Stomach (tissue), 19 donors: ENCODE measurements at places on chromosomes 12 and 14. TPM values are rescaled to one million over a fixed set of nuclear protein-coding genes. Genes with fewer than 3 reads are reported as not detected.

The LHX5 gene
- not detected for total RNA-seq

The RILPL2 gene
- total RNA-seq: 2.0 TPM

The EFS gene
- 5.5 TPM for total RNA-seq

The DNAI7 gene
- total RNA-seq: not detected

The TRMT5 gene
- 2.0 TPM for total RNA-seq

The ASB2 gene
- total RNA-seq: 9.6 TPM

The AVPR1A gene
- not detected for total RNA-seq

The OTX2 gene
- total RNA-seq: not detected

The CAPS2 gene
- total RNA-seq: 74.7 TPM

The CLEC9A gene
- total RNA-seq: not detected

The TEAD4 gene
- total RNA-seq: 7.9 TPM

The KRT1 gene
- total RNA-seq: not detected

GRCh38 chr12:93982771-93983315, 165.5 kb upstream of the PLXNC1 start:
- peak; percentile 68 for DNase-seq

GRCh38 chr12:76049575-76050251, 18.1 kb upstream of the PHLDA1 start:
- DNase-seq: no peak

- DNase-seq: no peak
Observed at GRCh38 chr14:100573002-100573756, 14.0 kb downstream of the BEGAIN start.

GRCh38 chr14:101962503-101962874, 1.9 kb upstream of the DYNC1H1 start:
- DNase-seq: peak; percentile 84

DNA sequence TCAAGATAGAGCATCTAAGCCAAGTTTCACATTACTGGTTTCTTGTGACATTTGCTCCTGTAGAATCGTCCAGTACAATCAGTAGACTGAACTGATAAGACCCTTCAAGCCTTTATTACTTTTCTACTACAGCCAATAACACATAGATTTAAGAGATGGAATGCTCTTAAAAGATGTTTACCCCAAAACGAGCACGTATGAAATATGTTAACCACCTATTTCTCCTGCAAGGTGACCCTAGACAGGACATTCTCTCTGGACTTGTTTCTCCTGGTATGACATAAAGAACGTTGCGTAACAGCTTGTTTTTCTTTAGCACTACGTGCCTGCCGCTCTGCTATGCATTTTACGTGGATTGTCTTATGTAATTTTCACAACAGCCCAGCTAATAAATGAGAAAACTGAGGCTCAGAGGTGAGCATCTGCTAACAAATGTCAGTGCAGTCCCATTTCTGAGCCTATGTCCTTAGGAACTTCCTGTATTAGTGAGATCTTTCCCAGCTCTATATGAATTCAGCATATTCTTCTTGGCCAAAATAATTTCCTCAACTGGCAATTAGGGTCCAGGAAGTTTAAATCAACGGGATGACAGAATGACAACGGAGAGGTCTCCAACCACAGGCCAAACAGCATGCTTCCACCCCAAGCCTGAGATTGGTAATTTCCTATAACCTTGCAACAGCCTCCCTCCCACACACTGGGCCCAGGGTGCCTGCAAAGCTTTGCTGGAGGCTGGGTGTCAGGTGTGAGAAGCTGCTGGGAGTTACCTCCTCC, 3.7 kb downstream of the NFKBIA start:
- DNase-seq: no peak

DNA sequence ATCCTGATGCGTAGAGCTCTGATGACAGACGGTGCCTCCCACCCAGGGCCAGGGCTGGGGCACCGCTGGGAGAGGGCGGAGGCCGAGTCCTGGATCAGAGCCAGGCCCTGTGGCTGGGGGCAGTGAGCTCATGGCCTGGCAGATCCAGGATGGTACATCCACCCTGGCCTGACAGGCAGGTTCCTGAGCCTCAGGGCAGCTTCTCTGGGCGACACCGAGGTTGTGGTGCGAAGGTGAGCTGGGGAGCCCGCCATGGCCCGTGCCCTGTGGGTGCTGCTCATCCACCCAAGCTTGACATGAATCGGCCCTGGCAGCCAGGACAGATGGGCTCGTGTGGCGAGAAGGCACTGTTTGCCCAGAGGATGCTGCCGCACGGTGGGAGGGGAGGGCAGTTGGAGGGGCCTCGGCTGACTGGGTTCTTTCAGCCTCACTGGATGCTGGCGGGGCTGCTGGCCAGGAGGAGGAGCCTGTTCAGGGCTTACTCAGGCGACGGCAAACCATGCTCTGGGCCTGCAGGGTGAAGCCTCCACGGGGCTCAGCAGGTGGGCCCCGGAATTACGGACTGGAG, 16.6 kb downstream of the LRTM2 start:
- DNase-seq: no peak

DNA sequence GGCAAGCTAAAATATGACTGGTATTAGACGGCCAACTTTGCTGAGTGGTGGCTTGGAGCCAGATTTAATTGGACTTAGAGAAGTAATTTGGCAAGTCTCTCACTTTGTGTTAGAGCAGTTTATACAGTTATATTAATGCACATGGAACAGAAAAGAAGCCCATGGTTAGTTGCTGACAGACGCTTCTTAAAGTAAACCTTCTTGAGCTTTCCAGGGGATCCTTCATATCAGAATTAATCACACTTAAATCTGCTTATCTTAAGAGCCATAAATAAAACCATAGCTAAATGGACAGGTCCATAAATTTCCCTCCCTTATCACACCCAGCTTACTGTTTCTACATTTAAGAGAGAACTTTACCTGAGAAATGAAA, 9.6 kb downstream of the GSG1 start:
- DNase-seq: peak; percentile 71

- DNase-seq: no peak
Observed at GRCh38 chr12:43893670-43894069, 57.8 kb downstream of the TMEM117 start.

DNA sequence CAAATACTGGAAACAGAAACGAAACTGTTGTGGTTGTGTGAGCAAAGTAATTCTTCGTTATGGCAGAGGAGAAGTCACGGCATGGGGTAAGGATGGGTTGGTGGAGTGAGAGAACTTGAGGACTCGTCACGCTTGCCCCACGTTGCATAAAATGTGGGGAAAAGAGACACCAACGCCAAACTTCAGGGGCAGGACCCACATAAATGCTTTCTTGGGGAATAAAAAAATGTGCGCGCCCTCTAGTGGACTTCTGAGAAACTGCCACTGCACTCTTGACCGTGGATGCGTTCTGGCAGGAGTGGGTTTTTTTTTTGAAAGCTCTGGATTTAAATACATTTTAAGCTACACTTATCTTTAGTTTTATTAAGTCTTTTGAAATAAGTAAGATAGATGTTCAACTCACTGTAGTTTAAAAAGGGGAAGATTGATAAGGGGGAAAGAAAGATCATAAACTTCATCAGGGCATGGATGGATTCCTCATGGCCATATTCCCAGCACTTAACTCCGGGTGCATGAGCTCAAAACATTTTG, 4.1 kb upstream of the IGF1 start:
- peak; percentile 52 for DNase-seq

- DNase-seq: no peak
Observed at GRCh38 chr12:63845726-63846125, 1.2 kb downstream of the SRGAP1 start.

DNA sequence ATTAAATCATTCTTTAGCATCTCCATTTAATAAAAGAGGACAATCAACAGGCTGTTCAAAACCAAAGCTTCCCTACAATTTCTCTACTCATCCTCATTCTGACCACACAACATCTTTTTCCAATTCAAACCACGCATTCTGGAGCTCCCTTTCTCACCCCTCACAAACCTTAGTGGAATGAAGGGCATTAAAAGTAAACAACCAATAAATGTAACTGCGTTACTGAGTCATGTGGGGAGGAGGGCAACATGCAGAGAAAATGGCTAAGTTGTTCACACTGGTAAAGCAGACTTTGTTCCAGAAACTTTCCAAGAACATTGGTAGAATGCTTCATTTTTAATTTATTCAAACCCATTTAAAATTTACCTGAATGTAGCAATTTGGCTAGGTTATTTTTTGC, 19.6 kb downstream of the SOX5 start:
- DNase-seq: no peak

- peak; percentile 38 for DNase-seq
Observed at GRCh38 chr14:70391493-70392391, 25.1 kb downstream of the SYNJ2BP start.

GRCh38 chr14:67620217-67620785, 581 bp downstream of the ARG2 start:
- DNase-seq: peak; percentile 26

DNA sequence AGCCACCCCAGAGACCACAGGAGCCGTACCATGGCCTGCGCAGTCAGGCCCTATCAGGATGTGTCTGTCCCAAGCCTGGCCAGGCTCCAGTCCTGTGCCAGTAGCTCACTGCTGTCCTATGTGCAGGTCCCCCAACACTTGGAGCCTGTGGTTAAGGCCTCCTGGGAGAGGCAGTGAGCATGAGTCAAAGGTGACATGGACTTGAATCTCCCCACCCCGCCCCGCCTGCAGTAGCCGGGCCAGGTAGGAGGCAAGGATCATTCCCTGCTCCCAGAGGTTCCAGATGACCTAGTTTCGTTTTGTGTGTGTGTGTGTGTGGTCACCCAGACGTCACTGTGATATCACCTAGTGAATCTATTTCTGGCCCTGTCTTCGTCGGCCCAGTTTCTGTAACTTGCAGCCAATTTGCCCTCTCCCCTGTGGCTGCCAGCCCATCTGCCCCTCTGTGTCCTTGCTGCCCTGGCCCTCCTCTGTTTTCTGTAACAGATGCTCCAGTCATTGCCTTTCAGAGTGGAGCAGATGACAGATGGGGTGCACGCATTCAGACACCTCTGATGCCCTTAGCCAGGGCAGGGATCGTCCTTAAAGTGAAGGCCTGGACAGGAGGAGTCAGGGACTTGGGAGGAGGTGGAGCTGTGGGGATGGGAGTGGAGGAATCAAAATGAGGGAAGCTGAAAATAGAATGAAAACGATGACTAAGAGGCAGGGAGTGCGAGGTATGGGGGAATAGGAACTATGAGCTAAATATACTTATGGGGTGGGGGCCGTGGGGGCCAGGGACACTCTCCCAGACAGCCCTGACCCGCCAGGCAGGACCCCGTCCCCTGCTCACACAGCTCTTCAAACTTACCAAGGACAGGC, 37.4 kb downstream of the SLC6A12 start:
- peak; percentile 64 for DNase-seq

DNA sequence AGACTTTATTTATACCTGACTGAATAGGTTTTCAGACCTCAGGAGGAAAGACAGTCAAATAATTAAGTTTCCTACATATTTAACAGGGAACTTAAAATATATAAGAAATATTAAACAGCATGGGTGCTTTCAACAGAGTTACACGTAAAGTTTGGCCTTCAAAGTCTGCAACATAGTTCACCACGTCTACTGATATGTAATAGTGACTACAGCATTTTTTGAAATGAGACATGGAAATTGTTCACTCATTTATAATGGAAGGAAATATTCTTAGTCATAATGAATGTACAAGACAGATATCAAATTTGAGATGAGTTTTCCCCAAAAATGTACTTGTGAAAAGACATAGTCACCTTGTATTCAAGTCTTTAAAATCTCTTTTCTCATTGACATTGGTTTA, 56.7 kb upstream of the KCNMB4 start:
- DNase-seq: no peak

DNA sequence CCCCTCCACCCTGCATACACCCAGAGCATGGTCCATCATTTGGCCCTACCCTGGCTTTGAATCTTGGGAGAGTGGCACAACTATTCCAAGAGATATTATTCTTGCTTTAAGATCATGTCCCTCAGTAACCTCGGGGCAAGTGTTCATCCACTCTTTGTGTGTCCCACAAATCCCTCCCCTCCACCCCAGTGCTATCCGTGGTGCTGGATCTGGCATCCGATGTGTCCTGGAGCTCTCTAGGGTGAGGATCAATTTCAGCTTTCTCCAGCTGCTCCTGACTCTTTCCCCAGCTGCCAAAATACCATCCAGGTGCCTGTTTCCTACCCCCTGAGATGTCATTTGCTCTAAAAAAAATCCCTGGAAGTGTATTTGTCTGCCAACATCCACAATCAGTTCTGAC, 64.8 kb upstream of the CMKLR1 start:
- no peak for DNase-seq

- DNase-seq: peak; percentile 57
Observed at GRCh38 chr12:120261951-120262851, 3.3 kb downstream of the PXN start.
